Stimulated activated CD8-positive, alpha-beta memory T cell treated with anti-CD3 and anti-CD28 coated beads, Interleukin-15, amount 100 ng/mL, for 4 hours (primary cell): ENCODE measurements at places on chromosomes 5 and 9.

- no peak for DNase-seq
These were observed 27.1 kb upstream of the FAM240B start for GRCh38 chr9:38747067-38747466.

GRCh38 chr5:22470408-22470807 is 382.7 kb downstream of the CDH12 start:
- no peak for DNase-seq

GRCh38 chr5:158951436-158952247 is 148.1 kb downstream of the EBF1 start:
- DNase-seq = no peak

DNA sequence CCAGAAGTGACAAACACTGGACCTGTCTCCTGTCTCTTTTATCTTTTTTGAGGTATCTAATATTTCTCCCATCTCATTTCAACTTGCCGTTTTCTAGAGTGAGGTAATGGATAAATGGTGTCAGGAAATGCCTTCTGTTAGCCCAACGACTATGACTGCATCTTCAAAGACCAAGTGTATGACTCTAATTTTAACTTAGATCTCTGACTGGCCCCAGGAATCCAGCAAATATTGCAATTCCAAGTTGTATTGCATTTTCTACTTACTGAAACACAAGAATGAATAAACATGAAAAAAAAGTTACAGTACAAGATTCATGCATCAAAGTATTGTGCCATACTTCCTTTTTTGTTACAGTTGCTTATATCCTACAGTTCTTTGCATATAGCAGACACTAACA is 26.3 kb downstream of the SLC28A3 start:
- DNase-seq = no peak

DNA sequence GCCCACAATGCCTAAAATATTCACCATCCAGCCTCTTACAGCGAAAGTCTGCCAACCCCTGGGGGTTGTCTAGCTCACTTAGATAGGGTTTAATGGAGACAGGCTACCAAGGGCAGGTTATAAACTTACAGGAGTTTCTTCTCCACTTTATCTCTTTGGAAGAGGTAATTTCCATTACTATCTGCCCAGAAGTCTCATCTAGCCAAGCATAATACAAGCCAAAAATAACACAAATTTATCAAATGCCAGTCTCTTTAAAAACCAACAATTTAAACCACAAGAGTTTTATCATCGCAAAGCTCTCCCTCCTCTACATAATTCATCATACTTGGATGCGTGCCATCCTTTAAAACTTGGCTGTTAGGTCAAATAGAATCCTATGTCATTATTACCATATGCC is 6.2 kb downstream of the RBM22 start:
- no peak for DNase-seq

- DNase-seq = no peak
These were observed 7.9 kb downstream of the DTWD2 start for GRCh38 chr5:118980438-118980837.

GRCh38 chr5:124755565-124755964 is 9.1 kb upstream of the ZNF608 start:
- DNase-seq = no peak

DNA sequence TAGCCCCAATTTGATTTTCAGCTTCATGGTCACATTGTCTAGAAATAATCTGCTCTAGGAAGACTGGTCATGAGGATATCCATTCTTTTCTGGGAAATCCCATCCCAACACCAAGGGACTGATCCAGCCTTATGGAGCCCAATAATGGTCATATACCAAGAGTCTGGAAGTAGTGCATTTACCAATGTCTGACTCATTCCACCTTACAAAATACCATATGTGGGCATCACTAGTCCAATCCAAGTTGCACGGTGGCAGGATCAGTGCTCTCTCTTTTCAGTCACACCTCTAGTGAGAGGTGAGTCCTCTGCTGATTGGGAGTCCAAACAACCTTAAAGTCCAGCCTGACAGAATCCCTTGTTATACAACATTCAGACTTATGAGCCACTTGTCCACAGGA is 73.7 kb downstream of the FEM1C start:
- DNase-seq = no peak

- no peak for DNase-seq
These were observed 4.3 kb upstream of the SLC22A5 start for GRCh38 chr5:132365213-132365612.

- no peak for DNase-seq
These were observed 20.4 kb upstream of the UBLCP1 start for GRCh38 chr5:159242656-159243055.

GRCh38 chr9:96449523-96449844 is 485 bp upstream of the HABP4 start:
- no peak for DNase-seq

- DNase-seq = no peak
These were observed 22.6 kb upstream of the HSPA9 start for GRCh38 chr5:138597661-138598400.

DNA sequence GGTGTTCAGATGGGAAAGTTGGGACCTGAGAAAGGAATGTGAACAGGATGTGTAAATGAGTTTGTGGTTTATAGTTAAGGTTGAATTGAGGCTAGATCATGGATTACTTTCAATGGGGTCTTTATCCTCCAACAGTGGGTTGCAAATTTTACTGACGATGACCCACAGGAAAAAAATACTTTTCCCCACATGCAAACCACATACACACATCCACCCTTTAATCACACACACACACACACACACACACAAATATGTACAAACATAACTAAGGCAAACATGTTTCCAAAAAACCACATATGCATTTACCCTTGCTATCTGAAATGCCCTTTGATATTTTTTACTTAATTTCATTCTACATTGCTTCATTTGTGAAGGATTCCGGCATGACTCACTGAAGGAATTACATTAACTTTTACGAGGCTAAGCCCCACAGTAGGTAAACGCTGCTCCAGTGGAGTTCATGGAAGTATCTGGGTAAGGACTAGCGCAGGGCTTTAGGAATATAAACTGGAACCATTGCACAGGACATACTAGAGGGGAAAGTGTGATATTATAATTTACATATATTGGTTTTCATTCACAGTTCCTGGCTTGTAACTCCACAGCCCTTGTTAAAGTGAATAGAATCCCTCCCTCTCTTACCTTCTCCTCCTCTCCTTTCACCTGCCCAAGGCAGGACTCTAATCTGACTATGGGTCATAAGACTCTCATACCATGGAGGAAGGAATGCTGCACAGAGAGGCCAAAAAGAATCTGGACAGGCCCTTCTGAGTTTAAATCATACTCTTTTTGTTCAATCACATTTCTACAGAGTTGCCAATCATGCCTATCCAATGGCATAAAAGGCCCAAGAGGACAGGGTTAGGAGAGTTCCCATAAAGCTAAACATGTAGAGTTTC is 8.5 kb upstream of the SPEF2 start:
- no peak for DNase-seq
